NCI-H748 treated with DMSO at 0.1 percent for 48 hours (cell line): ENCODE measurements at places on chromosomes 4 and X.
A peak's percentile ranks its signal among the peaks of the same experiment; 100 is the strongest.

DNA sequence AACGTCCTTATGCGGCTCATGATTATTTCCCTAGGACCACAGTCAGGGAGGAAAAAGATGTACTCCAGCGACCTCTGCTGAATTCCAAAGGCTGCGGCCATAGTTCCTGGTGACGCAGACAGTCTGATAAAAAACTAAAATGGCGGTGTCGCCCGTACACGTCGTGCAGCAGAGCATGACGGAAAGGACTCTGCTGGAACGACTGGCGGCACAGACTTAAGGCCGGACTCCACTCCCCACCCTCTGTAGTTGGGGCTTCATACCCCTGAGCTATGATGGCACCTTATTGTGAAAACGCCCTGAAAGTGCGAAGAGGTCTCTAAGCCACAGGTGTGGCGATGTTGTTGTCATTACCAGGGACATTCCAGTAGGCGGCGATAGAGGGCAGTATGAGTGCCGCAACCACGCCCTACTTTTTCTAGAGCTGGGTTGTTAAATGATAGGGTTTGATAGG is 90.0 kb upstream of the EDA2R start:
- peak; percentile 67 for DNase-seq

DNA sequence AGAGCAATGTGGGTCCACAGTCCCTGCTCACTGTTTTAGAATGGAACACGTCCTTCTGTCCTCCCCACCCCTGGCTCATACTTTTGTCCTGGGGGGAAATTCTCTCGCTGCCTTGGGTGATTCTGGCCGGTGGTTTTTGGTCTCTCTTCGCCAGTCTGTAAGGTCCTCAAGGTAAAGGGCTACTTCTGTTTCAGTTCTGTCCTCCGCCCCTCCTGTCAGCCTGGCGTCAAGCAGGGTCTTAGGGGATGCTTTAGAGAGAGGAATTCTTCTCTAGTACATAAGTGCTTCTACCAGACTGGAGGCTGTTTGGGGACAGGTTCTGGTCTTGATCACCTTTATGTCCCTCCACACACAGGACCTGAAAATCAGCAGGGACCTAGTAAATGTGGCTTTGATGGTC is 617 bp upstream of the MRFAP1L1 start:
- no peak for DNase-seq

GRCh38 chr4:73764513-73764912 is 24.1 kb downstream of the CXCL8 start:
- DNase-seq = no peak

DNA sequence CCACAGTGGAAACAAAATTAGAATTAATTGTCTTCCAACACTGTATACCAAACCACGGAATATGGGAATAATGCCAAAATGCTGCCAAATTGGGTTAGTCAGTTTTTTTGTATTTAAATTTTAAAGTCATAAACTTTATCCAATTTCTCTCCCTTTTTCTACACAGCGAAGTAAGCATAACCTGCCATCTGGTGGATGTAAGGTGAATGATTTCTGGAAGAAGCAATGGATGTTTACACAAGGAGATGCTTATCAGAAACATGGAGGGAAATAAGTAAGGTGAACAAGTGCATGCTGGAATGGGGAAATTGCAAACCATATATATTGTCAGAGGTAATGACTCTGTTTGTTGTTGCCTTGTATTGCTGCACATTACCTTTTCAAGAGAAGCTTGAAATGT is 691.9 kb downstream of the TECRL start:
- peak; percentile 9 for DNase-seq

DNA sequence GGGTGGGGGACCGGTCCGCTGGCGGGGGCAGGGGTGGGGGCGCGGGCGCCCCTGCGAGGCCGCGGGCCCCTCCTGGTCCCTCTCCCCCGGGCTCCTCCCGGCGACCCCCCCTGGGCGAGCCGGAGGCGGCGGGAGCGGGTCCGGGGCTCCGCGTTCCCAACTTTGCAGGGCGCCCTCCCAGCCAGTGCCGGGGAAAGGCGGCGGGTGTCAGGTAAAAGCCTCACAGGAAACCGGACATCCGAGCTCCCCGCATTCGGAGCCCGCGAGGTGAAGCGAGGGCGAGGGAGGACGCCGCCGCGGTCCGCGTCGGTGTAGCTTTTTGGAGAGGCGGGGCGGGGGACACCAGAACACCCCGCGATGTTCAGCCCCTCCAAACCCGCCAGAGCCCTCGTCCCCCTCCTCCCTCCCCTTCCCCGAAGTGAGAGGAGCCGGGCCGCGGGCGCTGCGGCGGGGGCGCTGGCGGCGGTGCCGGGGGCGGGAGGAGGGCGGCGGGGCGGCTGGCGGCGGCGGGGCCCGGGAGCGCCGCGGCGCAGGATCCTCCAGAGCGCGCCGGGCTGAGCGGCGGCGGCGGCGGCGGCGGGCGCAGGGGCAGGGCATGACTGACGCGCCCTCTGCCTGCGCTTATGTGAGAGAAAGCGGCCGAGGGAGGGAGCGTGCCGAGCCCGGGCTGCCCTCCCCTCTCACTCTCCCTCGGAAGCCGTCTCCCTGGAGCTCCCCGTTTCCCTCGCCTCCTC is at the start of gene VEGFC:
Gene VEGFC (minus strand): TSS at position 597 of the 734 bp plus-strand sequence. CDS start 611 bp downstream, outside the sequence.
- peak; percentile 19 for DNase-seq
